ENCODE measurements at places on chromosomes 11 and 22.

- ATAC-seq, result no peak
Measured at GRCh38 chr11:125688066-125688465, 7.4 kb upstream of the ACRV1 start.

- no peak for ATAC-seq
Measured at GRCh38 chr22:36406721-36407120, 19.0 kb upstream of the MYH9 start.

- ATAC-seq, result no peak
Measured at GRCh38 chr11:5691964-5692361, 2.4 kb downstream of the TRIM22 start.

GRCh38 chr11:79244241-79244772, 196.5 kb downstream of the TENM4 start:
- ATAC-seq, result peak; percentile 95

- ATAC-seq, result no peak
Measured at GRCh38 chr22:46057246-46058090, 80.5 kb upstream of the WNT7B start.

DNA sequence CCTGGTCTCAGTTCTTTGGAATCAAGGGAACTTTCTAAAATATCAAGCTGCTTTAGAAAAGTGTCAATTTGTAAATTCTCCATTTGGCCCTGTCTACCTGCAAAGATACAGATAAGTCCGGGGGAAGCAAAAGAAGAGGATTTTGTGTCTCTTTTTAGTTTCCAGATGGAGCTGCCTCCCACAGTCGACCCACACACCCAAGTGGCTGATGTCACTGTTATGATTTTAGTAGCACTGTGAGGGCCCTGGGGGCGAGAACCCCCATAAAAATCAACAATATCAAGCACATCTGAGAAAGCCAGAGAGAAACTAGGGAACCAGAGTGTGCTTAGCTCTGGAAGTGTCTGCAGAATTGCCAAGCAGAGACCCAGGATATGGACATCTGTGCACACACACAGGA, 212.7 kb downstream of the LARGE1 start:
- no peak for ATAC-seq

GRCh38 chr11:2096011-2096918, 42.9 kb downstream of the IGF2 start:
- no peak for ATAC-seq

DNA sequence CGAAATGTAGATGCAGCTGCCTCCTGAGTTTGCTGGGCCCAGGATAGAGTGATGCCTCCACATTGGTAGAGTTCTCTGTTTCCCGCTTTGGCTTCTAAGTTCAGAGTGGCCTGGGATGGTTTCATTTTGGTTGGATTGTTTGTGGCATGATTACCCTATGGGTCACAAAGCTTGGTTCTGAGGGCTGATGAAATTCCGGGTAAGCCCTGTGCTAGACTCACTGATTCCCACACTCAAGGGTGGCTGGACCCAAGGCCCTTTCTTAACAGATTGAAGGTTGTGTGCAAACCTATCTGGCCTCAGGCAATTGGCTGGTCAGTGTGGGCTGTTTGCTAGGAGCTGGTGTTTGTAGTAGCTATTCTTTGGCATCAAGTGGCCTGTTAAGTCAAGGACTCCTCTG, 158.4 kb downstream of the MYO18B start:
- no peak for ATAC-seq

GRCh38 chr22:38700270-38700788, 414 bp downstream of the JOSD1 start:
- ATAC-seq, result peak; percentile 46

- peak; percentile 62 for ATAC-seq
Measured at GRCh38 chr11:6468712-6469495, 4.8 kb downstream of the TRIM3 start.

- no peak for ATAC-seq
Measured at GRCh38 chr11:93736129-93736528, 5.2 kb downstream of the TAF1D start.

DNA sequence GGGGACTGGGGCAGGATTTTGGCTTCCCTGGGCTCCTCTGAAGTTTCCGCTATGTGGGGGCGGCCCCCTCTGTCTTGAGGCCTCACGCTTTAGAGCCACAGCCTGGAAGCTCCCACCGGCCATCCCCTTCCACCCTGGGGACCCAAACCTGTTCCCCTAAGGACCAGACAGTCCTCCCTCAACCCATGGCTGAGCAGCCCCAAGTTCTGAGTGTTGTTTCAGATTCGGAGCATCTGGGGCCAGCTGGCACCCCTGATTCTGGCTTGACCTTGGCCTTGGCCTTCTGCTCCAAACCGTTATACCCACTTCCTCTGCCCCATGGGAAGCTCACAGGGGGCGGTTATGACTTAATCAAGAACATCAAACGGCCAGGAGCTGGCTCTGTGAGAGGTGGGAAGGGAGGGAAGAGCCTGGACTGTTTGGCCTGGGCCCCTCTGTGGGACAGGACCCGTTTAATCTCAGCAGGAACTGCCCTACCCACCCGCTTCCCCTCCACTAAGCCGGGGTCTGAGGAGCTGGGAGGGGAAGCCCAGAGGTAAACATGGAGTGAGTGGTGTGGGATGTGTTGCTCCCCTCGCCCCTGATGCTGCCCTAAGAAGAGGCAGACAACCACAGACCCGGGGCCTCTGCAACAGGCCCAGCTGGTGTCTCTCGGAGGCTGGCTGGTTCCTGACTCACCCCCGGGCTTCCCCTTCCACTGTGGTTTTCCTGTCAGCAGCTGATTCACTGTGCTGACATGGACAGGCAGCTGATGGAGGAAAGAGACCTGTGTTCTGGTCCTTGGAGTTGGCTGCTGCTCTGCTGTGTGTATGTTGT, 3.4 kb downstream of the CD82 start:
- ATAC-seq, result peak; percentile 22

DNA sequence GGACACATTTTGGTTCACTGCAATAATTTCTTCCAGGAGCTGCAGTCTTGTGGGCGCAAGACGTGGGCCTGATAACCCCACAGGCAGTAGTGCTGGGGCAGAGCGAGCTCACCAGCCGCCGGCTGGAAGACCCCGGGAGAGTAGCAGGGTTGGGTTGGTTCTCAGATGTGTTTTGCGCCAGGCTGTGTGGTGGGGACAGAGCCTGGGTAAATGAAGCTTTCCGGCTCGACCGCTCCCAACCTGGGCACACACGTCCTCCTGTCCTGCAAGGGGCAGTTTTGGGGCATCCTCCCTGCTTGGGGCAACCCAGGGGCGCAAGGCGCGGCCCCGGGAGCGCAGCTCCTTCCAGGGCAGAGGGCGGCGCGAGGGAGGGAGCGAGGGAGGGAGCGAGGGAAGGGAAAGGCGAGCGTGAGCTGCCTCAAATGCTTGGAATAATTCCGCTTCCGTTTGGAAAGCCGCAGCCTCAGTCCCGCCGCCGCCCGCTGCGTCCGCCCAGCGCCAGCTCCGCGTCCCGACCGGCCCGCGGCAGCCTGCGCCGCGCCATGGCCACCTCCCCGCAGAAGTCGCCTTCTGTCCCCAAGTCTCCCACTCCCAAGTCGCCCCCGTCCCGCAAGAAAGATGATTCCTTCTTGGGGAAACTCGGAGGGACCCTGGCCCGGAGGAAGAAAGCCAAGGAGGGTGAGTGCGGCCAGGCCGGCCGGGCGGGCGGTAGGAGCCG, at the start of gene PARVA:
Gene PARVA, plus strand, starts transcription at position 466 of the 718 bp plus-strand sequence. Its CDS starts 77 bp downstream, at position 543.
- ATAC-seq, result peak; percentile 59
